ENCODE measurements at places on chromosomes 11 and 22.
A peak's percentile ranks its signal among the peaks of the same experiment; 100 is the strongest.

GRCh38 chr22:22840780-22841179, 46.8 kb upstream of the IGLL5 start:
- no peak for DNase-seq

- no peak for DNase-seq
Measured at GRCh38 chr11:22344081-22344480, 5.9 kb downstream of the SLC17A6 start.

- no peak for DNase-seq
Measured at GRCh38 chr22:27084130-27084529, 426.7 kb downstream of the MIAT start.

DNA sequence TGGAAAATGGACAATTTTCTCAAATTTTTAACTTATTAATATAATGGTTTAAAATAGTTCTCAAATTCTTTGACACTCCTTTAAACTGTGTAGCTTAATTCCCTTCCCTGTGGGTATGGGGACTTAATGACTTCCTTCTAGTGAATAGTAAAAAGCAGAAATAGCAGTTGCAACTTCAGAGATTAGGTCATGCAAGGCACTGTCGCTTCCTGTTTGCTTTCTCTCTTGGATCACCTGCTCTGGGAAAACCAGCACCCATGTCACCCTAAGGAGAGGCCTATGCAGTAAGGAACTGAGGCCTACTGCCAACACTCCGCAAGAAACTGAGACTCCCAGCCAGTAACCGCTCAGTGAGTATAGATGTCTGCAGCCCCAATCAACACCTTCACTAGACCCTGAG, 5.5 kb upstream of the PANX3 start:
- no peak for DNase-seq

DNA sequence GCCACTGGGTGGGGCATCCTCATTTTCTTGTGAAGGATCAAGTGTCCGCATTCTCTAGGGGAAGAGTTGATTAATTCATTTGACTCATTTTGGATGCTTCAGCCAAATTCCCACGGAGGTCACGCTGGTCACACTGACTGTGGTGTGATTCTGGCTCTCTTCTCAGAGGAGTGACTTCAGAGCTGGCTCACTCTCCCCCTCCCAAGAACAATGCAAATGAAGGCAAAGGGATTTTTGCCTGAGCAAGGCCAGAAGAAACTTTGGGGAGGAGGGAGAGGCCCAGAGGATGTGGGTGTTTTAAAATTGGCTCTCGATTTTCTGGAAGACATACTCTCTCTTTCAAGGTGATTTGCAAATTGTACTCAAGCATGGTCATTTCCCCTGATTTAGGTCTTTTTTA, 51.1 kb upstream of the LMO2 start:
- DNase-seq: no peak

GRCh38 chr11:103486604-103487003, 377.4 kb downstream of the DYNC2H1 start:
- no peak for DNase-seq

GRCh38 chr11:95451261-95451660, 220.3 kb upstream of the SESN3 start:
- no peak for DNase-seq

- DNase-seq: no peak
Measured at GRCh38 chr11:126034039-126034932, 28.4 kb downstream of the CDON start.

DNA sequence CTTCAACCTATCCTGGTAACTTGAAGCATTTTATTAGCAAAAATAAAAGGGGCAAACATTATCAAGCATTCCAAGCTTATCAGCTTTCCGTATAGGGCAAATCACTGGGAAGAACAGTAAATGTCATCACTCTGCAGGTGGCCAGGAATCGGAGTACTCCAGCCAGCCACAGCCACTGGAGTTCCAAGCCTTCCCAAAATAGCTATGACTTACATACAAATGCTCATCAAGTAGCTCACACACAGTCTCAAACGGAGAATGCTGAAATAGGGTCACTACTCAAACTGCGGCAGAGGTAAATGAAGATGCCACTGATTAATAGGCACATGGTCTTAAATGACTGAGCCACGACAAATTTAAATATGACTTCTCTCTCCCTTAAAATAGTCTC, 2.1 kb downstream of the USP28 start:
- no peak for DNase-seq

DNA sequence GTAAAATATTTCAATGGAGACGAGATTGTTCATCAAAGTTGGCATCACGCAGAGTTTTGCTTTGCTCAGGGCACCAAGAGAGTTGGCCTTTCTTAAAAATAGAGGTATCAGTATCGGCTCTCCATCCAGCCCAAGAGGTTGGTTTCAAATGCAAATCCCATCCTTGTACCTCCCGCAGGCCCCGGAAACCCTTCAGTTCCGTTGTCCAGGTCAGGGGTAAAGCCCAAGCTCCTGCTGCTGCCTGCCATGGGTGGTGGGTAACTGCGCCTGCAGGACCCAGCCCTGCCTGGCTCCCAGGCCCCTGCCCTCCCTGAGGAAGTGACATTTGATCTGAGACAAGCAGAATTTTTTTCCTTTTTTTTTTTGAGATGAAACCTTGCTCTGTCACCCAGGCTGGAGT, 49.3 kb upstream of the RTL6 start:
- no peak for DNase-seq

GRCh38 chr22:42932857-42933484, 75.9 kb upstream of the ARFGAP3 start:
- no peak for DNase-seq

DNA sequence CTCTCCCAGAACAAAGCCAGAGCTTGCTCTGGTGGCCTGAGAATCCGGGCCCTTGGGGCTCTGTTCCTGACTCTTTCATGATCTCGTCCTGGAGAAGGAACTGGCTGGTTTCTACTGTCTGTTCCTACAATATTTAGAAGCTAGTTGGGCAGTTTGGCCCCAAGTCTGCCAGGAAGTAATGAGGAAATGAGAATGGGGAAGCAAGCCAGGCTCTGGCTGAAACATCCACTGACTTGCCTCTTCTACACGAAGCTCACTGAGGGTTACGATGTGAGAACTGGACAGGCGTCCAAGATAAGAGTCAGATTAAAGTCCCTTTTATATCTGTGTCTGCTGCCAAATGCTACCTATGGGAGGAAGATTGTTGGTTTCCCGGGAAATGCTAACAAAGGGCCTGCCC, 110.0 kb upstream of the KIRREL3 start:
- no peak for DNase-seq

- DNase-seq: no peak
Measured at GRCh38 chr11:113553915-113554314, 78.7 kb upstream of the DRD2 start.

DNA sequence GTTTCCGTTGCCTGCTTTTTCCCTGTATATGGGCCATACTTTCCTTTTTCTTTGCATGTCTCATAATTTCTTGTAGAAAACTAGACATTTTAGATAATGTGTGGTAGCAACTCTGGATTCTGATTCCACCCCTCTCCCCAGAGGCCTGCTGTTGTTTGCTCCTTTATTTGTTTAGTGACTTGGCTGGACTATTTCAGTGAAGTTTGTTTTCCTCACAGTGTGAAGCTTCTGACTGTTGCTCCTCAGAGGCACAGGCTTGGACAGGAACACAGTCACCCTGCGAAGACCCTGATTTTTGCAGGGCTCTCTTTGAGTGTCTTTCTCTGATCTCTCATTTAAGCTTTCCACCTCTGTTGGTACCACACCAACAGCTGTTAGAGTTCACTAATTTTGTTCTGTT, 72.5 kb downstream of the SWAP70 start:
- DNase-seq: no peak

DNA sequence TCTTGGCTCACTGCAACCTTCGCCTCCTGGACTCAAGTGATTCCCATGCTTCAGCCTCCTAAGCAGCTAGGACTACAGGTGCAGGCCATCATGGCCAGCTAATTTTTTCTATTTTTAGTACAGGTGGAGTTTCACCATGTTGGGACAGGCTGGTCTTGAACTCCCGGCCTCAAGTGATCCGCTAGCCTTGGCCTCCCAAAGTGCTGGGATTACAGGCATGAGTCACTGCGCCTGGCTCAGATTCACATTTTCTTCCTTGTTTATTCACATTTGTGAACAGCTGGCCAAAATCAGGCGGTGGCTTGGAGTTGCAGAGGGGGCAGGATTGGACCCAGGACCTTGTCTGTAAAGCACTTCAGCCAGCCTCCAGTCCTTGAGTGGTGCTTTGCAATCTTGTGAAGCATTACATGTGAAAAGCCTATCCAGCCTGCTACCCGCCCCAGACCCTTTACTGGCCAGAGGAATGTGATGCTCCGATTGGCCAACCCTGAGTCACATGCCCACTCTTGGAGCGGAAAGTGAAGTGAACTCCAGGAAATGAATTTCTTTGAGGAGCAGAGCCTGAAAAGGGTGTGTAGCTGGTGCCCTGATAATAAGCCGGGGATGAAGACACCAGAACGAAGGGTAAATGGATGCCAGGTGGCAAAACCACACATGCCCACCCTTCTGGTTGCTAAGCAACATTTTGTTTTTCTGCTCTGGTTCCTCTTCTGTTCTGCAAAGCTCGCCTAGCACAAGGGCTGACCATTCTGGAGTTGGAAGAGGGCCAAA, 62.6 kb upstream of the PTPRJ start:
- peak; percentile 26 for DNase-seq

DNA sequence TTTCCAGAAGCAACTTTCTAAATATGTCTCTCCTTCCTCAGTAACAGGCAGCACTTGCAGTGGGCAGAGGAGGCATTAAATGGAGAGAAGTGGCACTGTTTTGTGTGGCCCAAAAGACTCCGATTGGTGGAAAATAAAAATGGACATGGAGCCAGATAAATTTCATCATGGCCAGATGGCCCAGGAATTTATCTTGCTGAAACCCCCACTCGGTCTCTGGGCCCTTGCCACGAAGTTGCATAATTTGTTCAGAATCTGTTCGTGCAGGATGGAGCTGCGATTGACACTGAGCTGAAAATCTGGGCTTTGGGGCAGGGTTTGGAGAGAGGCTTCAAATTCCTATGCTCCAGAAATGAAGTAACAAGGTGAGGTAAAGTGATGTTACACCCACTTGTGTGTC, 65.5 kb downstream of the C11orf91 start:
- DNase-seq: no peak

GRCh38 chr11:73372375-73372993, 3.7 kb upstream of the RELT start:
- DNase-seq: peak; percentile 48

GRCh38 chr22:29226351-29226981, 20.8 kb downstream of the EMID1 start:
- DNase-seq: no peak

DNA sequence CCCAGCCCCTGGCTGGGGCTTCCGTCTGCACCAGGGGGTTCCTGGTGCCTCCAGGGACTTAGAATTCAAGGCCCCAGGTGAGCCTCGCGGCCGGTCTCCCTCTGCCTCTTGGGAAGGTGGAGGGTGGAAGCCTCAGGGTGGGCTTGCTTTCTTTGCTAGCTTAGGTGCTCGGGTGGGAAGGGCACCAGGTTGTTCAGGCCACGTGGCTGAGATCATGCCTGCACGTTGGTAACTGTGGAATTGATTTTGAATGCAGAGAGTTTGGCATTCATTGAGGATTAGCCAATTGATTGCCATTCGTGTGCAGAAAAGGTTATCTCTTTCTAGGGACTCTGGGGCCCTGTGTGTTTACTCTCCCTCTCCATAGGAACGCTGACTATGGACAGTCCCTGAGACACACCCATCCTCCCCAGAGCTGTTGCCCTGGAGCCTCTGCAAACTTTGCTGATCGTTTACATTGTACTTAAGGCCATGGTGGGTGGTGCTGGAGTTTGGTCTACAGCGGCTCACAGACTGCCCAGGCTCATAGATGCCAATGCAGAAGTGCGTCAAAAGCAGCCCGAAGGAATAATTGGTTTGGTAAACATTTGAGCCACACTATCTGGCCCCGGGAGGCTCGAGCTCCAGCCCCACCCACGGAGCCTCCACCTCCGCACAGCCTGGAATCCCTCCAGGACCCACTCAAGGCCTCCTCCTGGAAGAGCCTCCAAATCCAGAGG, 1457.7 kb downstream of the BRD1 start:
- DNase-seq: no peak

- DNase-seq: no peak
Measured at GRCh38 chr11:73412308-73412707, 36.1 kb downstream of the RELT start.

DNA sequence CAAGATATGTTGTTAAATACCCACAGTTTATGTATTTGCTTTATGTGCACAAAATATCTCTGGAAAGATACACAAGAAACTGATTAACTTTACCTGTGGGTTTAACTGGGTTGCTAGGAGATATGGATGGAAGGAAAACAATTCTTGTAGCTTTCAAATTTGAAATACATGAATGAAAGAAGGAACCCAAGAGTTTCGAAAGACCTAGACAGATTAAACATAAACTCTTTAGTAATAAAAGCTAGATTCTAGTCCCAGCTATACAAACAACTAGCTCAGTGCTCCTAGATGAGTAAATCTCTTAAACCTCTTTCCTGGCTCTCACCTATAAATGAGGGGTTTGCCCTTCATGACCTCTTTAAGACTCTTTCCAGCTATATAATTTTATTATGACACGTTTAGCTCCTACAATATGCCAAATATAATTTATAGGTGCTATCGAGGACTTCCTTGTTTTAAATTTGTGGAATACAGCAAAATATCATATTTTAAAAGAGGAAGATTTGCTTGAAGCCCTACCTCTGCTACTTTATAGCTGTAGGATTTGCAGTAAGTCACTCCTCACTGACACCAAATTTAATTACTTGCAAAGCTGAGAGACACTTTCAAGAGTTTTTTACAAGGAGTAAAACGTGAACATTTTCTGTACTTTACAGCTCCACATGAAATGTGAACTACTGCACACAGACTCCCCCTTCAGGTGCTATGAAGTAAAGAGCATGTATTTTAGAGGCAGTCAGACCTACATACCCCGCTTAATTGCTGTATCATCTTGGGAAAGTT, 50.7 kb downstream of the RRAS2 start:
- peak; percentile 40 for DNase-seq

- DNase-seq: no peak
Measured at GRCh38 chr11:113647856-113648255, 58.3 kb downstream of the TMPRSS5 start.

DNA sequence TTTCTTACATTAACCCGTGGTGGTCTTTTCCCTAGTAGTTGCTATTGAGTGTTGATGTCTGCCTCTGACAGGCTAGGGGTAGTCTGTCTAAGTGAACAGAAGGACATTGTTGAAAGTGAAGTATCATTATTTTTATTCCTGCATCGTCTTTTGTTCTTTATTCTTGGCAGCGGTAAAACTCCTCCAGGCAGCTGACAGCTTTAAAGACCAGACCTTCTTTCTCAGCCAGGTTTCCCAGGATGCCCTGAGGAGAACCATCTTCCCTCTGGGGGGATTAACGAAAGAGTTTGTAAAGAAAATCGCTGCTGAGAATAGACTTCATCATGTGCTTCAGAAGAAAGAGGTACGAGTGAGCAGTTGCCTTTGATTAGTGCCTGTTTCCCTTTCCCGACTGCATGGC, 14.6 kb downstream of the TRMU start:
- no peak for DNase-seq

GRCh38 chr22:38126928-38127668, 16.6 kb upstream of the BAIAP2L2 start:
- no peak for DNase-seq
